ENCODE measurements at places on chromosomes 1 and 21.
A peak's percentile ranks its signal among the peaks of the same experiment; 100 is the strongest.

DNA sequence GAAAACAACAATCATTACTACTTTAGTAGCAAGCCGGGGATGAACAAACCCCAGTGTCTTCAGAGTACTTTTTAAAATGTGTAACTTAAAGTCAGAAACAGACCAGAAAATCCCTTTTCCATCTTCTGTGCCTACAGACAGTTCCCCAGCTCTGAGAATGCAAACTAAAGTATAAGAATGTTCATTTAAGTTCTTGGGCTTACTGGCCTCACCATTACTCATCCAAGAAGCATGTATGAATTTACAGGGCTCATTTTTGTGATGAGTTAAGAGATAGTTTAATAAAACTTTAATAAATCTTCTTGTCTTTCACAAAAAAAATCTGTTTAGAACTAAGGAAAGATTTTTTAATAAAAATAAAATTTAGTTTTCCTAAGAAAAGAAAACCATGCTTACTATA lies 4.6 kb downstream of the LPGAT1 start:
- no peak for DNase-seq

GRCh38 chr1:48082271-48082962 lies 85.2 kb upstream of the TRABD2B start:
- DNase-seq, result no peak

DNA sequence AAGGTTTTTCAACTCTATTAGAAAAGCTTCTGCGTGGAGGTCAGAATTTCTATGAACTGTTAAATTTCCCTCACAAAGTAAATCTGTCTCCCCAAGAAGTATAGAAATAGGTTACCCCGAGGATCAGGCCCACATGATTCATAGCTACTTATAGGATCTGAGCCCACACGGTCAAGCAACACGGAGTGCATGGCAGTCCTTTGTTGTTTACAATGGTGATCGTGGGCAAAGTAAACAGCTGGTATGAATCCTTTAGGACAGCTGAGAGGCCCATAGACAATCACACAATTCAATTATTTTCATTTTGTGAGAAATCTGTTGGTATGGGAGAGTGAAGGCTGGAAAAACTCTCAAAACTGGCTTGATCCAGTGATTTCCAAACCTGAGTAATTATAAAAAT lies 58.9 kb upstream of the RCOR3 start:
- no peak for DNase-seq

DNA sequence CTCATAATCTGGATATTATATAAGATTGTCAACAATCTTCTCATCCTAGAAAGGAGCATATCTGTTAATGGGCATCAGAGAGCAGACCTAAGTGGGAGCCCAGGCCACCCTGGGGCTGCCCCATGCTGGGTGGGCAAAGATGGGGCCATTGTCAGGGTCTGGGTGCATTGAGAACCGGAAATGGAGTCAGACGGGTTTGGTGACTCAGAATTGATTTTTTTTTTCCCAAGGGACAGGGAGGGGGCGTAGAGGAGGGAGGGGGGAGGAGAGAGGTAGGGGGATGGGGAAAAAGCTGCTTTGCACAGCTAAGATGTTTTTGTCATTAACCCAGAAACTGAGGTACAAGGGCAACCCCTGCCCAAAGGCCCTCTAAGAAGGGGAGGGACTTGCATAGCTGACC lies 1.3 kb downstream of the ATXN7L2 start:
- DNase-seq, result peak; percentile 33

DNA sequence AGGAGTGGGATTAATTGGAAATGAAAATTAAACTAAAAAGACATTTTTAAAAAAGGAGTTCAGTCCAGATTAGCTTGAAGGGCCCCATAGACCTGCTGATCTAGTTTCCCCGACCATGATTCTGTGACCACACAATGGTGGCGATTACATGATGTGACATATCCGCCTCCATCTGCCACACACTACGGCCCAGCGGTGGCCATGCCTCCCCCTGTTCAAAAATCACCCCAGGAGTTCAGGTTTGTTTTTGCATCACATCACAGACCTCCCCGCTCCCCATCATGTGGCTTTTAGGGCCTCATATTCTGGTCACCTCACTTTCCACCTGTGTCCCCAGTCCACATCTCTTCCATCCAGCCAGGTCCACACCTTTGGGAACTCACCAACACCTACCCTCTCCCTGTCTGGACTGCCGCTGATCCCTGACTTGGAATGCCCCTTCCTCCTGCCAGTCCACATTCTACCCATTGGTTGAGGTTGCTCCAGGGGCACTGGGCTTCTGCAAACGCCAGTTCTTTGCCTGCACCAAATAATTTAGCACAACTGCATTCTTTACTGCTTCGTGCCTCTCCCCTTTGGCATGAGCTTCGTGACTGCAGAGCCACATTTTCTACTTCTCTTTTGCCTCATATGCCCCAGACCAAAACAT lies 38.9 kb downstream of the CD247 start:
- peak; percentile 38 for DNase-seq

DNA sequence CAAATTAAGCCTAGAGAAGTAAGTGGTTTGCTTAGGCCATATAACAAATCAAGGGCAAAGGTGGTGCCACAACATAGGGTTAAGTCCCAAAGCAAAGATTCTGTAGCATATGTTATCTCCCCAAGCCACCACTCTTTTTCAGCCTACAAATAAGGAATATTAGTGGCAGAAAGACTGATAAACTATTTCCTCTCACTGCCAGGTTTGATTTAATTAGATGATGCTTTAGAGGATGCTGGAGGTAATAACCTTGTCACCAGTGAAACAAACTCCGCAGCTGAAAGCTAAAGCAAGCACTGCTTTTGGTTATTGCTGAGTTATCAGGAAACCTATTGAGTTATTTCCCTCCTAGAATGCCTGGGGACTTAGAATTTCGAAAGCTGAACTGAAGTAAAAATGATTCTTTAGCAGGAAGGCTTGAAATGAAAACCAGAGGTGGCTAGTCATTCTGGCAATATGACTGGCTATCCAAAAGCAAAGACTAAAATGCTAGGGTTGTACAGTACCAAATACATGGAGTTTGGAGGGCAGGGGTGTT lies 145.2 kb downstream of the SYT2 start:
- DNase-seq, result no peak

DNA sequence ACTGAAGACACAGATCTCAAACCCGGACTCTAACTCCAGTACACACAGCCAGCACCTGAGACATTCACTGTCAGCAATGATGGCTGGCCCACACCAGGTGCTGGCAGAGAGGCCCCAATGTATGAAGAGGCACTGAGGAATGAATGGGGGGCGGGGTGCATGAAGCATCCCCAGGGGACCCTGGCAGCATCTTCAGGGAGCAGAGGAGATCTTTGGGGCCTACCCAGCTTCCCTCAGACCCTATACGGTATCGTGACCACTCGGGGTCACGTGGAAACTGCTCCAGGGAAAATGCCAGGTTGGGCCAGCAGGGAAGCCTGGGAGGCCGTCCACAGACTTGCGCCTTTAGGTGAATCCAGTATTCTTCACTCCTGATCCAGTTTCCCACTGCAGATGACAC lies 84.3 kb downstream of the NPHP4 start:
- DNase-seq, result no peak

- no peak for DNase-seq
Observed at GRCh38 chr1:55682198-55682597, 467.0 kb upstream of the USP24 start.

Measured in activated T-cell treated with anti-CD3 and anti-CD28 coated beads, Interleukin-2, amount 50 U/mL, for 48 hours (primary cell).